ENCODE measurements at places on chromosomes 2 and 18.
A peak's percentile ranks its signal among the peaks of the same experiment; 100 is the strongest.

GRCh38 chr2:238504181-238504931, 77.6 kb downstream of the ASB1 start:
- DNase-seq: peak; percentile 30

- DNase-seq: no peak
These were observed 87.3 kb upstream of the LCLAT1 start for GRCh38 chr2:30359644-30360167.

DNA sequence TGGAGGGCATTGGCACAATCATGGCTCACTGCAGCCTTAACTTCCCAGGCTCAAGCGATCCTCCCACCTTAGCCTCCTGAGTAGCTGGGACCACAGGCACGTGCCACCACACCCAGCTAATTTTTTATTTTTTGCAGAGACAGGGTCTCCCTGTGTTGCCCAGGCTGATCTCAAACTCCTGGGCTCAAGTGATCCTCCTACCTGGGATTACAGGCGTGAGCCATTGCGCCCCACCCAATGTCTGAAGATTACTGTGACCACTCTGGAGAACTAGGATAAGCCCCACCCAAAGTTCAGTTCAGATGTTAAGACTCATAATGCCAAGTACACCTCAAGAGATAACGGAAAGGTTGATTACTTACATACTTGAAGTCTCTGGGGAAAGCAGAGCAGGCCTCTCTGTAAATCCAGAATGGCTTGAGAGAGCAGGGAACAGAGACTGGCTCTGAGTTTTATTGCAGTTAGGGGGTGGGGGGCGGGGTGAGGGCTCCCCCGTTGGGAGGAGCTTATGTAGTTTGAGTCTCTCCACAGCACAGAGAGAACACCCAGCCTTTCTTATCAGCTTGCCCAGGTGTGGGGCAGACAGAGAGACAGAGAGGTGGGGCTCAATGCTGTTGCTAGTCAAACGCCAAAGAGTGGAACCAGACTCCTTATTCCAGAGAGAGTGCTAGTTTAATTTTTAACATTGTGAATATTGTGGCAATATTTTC, 26.5 kb upstream of the ERICH2 start:
- DNase-seq: no peak

DNA sequence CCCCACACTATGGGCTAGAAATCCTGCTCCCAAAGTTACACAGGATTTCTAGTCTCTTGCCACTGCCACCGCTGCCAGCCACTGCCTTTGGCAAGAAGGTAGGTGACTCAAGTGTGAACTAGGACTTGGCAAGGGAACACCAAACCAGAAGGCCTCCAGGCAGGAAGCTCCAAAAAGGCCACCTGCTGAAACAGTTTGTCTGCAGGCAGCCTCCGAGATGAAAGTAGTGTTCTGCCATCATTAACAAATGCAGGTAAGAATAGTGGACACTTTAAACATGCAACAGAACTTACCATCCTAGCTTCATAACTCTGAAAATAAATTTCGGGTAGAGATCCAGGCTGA, 3.9 kb downstream of the ANKRD44 start:
- no peak for DNase-seq

GRCh38 chr2:205637320-205637602, 45.0 kb upstream of the NRP2 start:
- no peak for DNase-seq

DNA sequence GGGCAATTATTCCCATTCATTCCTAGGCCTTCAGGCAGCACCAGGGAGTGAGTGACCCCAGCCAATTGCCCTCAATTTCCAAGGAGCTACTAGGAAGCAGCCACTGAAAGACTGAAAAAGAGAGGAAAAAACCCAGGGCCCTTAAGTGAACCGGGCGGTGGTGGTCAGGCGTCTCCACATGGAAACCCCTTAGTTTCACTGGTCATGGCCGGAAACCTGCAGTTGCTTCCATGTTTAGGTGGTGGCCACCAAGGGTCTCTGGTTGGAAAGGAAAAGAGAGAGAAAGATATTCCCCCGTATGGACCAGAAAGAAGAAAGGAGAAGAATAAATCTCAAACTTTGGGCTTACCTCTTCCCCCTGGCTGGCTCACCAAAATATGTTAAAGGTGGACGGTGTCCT, 64.9 kb downstream of the GALR1 start:
- DNase-seq: no peak

DNA sequence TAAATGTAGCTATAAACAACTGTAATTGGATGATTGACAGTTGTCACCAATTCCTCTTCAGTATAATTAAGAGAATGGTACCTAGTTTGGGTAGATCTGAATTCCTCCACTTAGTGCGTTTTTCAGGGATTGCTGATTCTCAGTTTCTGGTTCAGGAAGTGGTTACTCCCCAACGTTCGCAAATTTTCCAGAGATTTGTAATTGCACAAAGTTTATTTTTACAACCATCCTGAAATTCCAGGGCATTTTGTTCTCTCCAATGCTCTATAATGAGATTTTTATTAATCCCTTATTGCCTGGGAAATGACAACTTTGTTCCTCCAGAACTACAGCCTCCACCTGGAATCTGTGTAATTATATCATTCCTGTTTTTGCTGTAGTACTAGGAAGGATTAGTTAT, 710.6 kb upstream of the ZEB2 start:
- no peak for DNase-seq

DNA sequence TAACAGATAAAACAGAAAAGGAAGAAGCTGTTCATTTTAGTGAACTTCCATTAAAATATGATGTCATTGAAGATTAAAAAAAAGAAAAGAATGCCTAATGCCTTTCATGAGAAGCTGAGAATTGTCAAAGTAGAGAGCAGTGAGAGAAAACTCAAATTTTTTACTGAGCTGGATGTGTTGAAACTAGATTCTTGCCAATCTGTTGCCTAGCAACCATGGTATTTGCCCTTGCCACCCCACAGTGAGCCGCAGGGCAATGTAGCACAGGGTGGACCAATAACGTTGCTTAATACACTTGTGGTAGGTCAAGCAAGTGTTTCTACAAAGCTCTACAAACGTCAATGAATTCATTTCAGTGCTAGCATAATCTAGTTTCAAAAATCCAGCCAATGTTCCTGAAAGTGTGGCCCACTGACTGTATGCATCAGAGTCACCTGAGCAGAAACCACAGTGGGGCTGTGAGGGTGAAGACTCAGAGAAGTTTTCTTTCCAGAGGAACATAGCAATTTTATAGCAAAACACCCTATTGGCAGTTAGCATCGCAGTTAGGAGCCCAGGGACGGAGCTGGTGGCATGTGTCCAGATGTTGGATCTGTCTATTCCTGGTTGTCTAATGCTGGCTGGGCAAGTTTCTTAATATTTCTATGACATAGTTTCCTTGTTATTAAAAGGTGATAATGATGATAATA, 132.2 kb downstream of the DOCK10 start:
- peak; percentile 41 for DNase-seq

GRCh38 chr2:96153991-96154431, 8.8 kb upstream of the DUSP2 start:
- DNase-seq: no peak

GRCh38 chr2:198587741-198588140, 783.3 kb downstream of the PLCL1 start:
- DNase-seq: no peak

DNA sequence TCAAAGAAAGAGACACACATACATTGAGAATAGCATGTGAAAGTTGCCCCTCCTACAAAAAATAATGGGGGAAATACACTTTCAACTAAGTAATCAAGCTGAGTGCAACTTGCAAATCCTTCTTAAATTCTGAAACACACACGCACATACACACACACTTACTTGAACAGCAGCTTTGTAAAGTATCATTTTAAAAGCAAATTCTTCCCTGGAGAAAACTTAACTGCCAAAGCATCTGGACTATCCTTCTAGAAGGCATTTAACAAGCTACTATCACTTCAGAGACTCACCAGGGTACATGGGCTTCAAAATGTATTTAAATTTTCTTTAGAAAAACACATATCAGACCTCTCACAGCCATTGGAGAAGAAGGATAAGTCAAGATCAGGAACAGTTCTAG, 15.3 kb downstream of the GAREM1 start:
- DNase-seq: no peak

DNA sequence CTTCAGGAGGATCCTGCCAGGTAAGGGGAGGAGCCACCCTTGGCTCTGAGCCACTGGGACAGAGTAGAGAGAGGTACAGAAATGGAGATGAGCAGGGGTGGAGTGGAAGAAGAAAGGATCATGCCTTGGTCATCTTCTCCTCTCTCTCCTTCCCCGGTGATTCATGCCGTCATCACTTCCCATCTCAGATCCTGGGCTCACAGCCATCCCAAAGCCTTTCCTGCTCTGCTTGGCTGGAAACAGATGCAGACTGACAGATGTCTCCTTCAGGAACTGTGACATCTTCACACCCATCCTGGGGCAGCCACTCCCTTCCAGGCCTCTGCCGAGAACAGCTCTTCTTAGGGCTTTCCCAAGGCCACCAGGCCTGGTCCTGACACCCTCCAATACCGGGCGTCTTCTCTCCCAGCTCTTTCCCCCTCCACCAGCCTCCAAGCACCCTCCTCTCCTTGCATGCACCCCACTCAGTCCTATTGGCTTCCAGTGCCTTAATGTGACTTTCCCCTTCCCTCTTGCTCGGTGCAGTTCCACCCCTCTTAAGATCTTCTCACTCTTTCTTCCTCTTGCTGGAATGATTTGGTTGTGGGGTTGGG, 58.3 kb upstream of the TNP1 start:
- DNase-seq: peak; percentile 28

DNA sequence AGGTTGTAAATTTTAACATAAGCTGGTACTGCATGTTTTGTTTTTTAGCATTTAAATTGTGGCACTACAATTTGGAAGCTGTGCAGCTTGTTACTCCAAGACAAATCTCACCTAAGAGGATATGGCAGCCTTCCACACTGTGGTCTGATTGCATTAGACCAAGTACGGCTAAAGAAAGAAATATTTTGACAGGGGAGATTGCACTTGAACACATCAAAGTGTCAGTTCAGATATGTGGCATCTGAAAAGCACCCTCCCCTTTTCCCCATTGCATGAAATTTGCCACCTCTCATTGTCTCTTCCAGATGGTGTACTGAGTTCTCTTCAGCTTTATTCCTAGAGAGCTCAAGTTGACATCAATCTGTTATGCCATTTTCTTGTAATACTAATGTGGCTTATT, 295.9 kb downstream of the ERBB4 start:
- no peak for DNase-seq

GRCh38 chr2:170052151-170052550, 125.8 kb upstream of the MYO3B start:
- peak; percentile 52 for DNase-seq

DNA sequence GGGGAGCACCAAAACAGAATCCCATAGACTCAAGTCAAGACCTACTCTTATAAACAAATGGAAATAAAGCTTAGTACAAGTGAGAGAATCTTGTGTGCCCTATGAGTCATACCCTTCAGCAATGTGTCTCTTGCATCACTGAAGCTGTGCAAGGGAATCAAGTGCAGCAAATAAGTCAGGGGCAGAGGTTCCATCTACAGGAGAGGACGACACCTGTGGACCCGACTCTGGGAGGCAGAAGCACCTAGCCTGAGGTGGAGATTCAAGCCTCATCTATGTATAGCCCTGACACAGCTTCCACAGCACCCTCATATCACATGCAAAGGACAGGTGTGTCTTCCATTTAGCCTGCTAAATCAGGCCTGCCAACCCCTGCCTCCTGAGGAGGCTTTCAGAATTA, 298.2 kb downstream of the CNTNAP5 start:
- DNase-seq: no peak

GRCh38 chr18:55541571-55541970, 46.4 kb downstream of the TCF4 start:
- DNase-seq: no peak

GRCh38 chr2:119647440-119648169, 31.4 kb upstream of the TMEM177 start:
- DNase-seq: peak; percentile 89

- DNase-seq: no peak
These were observed 6.0 kb downstream of the MRPL30 start for GRCh38 chr2:99187011-99187410.

GRCh38 chr2:220509966-220510365, 882.5 kb downstream of the SLC4A3 start:
- DNase-seq: no peak

DNA sequence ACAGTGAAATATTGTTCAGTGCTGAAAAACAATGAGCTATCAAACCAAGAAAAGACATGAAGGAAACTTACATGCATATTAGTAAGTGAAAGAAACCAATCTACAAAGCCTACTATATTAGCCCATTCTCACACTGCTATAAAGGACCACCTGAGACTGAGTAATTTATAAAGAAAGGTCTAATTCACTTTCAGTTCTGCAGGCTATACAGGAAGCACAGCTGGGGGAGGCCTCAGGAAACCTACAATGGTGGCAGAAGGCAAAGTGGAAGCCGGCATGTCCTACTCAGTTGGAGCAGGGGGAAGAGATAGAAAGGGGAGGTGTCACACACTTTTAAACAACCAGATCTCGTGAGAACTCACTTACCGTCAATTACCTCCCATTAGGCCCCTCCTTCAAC, 232.1 kb downstream of the TMX3 start:
- DNase-seq: no peak

DNA sequence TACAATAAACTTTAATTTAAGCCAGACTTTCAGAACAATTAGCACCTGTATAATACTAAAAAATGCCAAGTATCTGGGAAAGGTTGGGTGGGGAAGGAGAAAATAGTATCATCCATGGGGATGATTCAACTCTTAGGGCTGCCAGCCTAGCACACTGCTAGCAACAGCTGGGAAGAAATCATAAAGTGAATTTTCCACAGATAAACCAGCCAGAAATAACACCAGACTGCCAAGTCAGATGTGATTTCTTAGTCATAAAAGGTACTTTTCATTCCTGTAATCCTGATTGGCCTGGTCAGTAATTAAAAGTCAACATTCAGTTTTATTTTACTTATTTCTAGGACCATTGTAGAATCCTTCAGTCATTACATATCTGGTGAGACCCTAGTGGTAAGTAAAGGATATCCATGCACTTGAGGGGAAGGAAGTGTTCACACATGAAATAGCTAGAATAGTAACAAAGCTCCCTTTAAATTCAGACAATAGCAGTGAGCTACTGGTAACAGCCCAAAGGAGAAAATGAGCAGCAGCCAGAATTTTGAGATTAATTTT, 59.4 kb downstream of the LIMS1 start:
- peak; percentile 84 for DNase-seq

GRCh38 chr2:71452565-71452964, 796 bp upstream of the DYSF start:
- peak; percentile 74 for DNase-seq

- DNase-seq: no peak
These were observed 118.8 kb downstream of the ZNF516 start for GRCh38 chr18:76376225-76376624.

GRCh38 chr2:231390667-231391066, 4.8 kb upstream of the B3GNT7 start:
- no peak for DNase-seq

- no peak for DNase-seq
These were observed 90.2 kb upstream of the DNAJC10 start for GRCh38 chr2:182625814-182626213.

Measured in dermis blood vessel endothelial cell (primary cell).